ENCODE measurements at places on chromosomes 7 and 10.
A peak's percentile ranks its signal among the peaks of the same experiment; 100 is the strongest.

- DNase-seq, result no peak
These were observed 14.3 kb upstream of the LRRC17 start for GRCh38 chr7:102898532-102898859.

GRCh38 chr10:117342641-117343040 is 32.6 kb downstream of the PDZD8 start:
- peak; percentile 47 for DNase-seq

- DNase-seq, result no peak
These were observed 18.3 kb upstream of the ELMO1 start for GRCh38 chr7:37467002-37467401.

- no peak for DNase-seq
These were observed 187.8 kb downstream of the SDK1 start for GRCh38 chr7:3488829-3489228.

DNA sequence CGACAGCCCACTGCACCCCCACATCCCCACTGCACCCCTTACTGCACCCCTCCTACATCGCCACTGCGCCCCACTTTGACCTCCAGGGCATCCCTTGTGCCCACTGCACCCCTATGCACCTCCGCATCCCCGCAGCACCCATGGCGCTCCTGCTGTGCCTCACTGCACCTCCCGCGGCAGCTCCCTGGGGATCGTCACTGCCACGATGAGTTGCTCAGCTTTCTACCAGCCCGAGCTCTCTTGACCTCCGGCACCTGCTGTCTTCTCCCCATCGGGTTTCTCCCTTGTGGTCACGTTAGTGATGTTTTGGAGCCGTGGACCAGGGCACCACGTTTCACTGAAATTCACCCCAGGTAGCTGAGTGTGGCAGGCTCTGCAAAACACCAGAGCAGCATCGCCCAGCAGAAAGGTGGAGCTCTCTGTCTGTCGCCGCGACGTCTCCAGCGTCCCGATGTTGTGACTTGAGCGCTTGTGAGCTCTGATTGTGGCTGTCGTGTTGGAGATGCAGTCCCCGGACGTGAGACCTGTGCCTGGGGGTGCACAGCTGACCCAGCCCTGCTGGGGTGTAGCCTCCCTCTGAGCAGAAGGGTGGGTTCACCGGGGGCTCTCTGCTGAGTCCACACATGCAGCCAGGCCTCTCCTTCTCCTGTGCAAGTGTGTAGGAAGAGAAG is 147.7 kb downstream of the DNAJB6 start:
- DNase-seq, result no peak

DNA sequence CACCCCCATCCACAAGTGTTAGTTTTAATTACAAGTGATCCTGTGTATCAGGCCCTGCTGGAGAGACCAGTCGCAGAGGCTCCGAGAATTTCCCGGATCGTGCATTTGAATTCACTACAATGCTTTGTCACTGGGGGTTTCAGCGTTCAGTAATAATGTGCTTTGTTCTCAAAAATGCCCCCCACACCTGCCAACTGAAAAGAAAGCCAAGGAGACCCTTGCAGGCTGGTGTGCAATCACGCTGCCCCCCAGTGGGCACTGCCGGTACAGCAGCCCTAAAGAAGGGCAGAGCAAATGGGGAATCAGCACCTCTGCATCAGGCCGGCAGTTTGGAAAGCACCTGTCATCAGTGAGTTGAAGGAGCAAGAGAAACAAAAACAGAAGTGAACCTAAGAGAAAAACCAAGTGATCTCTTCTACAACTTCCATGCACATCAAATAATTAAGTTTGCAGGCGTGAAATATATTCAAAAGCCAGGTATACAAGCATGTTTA is 177.6 kb downstream of the PARD3 start:
- DNase-seq, result no peak
